ENCODE measurements at places on chromosomes 2 and 18.

- DNase-seq = no peak
Measured at GRCh38 chr18:1528964-1529509, 624.4 kb downstream of the ADCYAP1 start.

DNA sequence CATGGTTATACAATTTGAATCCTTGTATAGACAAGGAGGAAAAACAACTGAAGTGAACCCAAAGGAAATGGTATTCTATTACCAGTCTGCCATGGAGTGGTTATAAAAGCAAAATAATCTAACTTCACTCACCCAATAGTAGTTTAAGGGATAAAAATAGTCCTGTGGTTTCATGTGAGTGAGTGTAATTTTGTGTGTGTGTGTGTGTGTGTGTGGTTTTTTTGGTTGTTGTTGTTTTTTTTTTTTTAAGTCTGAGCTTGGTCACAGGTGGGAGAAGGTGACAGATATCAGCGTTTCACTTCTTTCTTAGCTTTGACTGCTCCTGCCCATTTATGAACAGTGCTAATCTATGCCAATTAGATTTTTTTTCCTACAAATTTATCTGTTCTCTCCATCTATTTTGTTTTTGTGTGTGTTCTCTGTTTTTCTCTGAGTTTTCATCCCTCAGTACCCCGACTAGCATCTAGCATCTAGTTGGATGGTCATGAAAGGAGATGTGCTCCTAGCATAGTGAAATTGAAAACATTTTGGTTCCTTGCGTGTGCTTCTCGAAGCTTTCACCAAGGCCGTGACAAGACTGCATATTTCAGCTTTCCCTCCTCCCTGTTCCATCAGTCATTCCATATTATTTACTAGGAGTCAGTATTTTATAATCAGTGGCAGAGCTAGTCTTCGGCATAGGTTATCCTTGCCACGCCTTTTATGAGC lies 200.1 kb upstream of the DTNA start:
- no peak for DNase-seq

GRCh38 chr2:149164296-149164695 lies 125.8 kb downstream of the LYPD6B start:
- DNase-seq = no peak

DNA sequence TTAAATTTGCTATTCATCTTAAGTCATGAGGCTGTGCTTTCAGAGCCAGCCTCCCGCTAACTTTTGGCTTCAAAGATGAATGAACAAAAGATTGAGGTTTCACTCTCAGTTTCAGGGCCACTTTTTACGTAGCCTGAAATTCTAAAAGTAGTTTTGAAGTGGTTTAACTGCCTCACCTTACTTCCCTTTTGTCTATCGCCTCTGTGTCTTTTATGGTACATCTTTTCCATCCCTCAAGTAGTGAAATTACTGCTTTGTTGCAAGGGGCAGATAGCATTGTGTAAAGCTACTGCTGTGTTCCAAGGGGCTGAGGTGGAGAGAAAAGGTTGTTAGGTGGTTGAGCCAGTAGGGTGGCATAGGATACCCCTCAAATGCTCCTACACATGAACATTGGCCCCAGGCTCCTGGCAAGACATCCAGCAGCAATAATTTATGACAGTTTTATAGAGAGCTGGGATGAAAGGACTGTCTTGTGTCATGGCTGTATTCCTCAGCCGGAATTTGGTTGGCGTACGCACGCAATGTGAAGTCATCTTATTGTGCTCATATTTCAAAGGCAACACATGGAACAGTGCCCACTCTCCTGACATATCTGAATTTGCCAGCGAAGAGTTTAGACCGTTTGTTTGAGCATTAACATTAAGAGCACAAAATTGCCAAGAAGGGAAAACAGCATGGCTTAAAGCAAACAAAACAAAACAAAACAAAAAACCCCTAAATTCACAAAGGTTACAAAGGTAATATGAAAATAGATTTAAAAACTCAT lies 32.2 kb downstream of the QPCT start:
- no peak for DNase-seq

GRCh38 chr2:225458431-225459117 lies 59.1 kb downstream of the NYAP2 start:
- peak; percentile 7 for DNase-seq

- DNase-seq = no peak
Measured at GRCh38 chr2:207256476-207257207, 90.9 kb upstream of the KLF7 start.

DNA sequence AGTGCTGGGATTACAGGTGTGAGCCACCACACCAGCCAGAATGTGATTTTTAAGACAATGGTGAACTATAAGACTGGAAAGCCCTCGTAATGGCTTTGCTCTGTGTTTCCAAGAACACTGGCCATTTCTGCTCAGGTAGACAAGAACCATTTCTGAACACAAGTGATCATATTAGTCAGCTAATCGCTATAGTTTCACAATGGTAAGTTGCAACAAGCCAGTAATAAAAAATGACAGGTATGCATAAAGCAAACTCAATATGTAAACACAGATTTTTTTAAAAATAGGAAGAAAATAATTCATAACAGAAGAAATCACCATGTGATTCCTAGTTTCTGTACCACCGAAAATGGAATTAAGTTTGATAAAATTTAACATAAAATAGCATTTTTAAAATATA lies 166.5 kb downstream of the THADA start:
- no peak for DNase-seq

DNA sequence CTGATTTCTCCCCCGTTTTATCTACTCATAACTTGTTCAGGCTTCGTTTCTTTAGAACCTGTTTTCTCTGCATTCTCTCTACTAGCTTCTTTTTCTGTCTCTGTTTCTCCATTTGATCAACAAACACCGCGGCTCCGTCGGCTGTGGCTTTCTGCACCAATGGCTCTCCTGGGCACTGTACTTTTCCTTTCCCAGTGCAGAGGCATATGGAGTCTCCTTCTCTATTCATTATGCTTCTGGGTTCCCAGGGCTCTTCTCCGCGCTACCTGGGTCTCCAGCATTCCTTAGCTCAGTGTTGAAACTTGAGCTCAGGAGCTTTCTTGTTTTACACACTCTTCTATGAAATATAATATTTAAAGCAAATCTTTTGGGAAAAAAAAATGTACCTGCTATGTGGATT lies 196.6 kb upstream of the SOX11 start:
- DNase-seq = no peak

DNA sequence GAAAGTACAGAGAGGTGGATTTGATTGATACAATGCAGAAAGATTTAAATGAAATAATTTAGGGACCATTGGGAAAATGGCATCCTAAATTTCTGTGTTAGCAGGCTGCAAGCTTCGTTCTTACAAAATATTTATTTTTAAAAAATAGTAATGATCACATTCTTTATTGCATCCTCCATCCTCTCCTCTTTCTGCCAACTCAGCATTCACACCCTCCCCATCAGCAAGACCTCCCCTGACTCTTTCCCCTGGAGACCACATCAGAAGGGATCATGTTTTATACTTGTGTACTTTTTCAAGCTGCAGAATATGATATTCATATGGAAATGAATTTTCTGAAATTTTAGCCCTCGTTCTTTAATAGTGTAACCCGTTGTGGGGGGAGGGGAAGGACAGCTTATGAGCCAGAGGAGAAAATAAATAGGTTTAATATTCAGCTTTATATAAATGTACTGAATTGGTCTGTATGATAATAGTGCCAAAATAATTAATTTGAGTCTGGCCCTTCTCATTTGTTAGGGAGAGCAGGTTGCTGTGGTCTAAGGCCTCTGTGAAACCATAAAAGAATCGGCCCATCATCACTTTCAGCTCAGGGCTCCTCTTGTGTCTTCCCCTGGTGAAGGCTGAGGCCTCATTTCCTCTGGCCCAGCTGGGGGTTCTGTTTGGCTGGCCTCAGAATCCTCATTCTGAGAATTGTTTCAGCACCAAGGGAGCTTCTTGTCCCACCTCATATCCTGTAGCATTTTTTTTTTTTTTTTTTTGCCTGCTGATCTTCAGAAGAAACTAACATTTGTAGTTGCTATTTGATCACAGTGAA lies 330.8 kb downstream of the TXNL1 start:
- DNase-seq = no peak

- no peak for DNase-seq
Measured at GRCh38 chr2:107362993-107363392, 463.7 kb upstream of the RGPD4 start.

DNA sequence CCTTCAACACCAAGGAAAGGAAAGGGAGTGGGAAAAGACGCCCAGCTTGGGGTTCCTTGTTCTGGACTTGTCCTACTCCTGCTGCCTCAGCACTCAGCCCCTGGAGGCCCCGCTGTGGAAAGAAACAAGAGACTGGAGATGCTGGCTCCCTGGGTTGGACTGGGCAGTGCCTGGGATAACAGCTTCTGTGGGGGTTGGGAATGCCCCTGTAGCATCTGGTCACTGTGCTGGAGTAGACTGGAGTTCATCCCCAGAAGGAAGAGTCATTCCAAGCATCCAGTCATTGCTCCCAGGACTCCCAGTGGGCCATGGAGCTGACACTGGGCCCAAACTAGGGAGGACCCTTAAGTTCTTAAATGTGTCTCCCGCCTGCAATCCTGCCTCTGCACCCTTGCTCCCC lies 129.3 kb upstream of the HAAO start:
- no peak for DNase-seq

GRCh38 chr2:41782306-41783158 lies 265.3 kb upstream of the PKDCC start:
- DNase-seq = peak; percentile 4

DNA sequence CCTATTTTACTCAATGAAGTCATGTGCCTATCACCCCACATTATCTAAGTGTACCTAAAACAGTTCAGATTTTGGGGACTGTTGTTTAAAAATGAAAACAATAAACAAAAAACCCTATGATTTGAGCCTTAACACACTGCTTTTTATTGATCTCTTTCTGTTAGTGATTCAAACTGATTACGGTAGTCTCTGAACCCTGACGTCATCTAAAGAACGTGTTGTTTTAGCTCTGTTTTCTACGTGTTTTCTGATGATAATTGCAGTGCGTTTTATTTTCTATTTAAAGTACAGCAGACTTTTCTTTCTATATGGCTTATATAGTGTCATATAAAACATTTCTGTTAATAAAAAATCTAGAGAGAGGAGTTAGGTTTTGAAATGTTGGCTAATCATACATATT lies 93.9 kb upstream of the FAM237A start:
- no peak for DNase-seq

GRCh38 chr2:164843346-164843911 lies 1.8 kb upstream of the COBLL1 start:
- no peak for DNase-seq

DNA sequence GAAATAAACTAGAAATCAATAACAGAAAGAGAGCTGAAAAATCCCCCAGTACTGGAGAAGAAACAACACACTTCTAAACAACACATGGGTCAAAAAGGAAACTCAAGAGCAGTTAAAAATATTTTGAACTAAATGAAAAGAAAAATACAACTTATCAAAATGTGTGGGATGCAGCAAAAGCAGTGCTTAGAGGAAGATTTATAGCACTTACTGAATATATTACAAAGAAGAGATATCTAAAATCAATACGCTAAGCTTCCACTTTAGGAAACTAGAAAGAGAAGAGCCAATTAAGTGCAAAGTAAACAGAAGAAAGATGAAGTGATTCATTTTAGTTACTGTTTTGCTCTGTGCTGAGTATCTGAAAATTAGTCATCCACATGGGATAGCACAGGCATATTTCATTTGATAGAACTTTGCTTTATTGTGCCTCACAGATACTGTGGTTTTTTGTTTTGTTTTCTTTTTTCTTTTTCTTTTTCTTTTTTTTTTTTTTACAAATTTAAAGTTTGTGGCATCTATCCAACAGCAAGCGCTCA lies 17.0 kb downstream of the TGFA start:
- no peak for DNase-seq

DNA sequence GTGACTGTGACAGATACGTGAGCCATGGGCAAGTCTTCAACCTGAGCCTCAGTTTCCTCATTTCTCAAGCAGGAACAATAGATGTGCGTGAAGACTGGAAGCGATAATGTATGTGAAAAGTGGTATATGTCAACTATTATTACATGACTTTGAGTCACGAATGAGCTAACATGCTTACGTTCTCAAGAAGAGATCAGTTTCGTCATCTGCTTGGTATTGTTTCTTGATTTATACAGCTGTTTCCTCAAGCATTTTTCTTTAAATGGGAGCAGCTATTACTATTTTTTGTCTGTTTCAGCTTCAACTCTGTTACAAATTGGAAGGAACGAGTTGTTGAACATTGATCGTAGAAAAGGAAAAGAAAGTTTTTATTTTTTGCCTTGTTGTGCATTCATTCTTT lies 48.5 kb upstream of the THOC1 start:
- no peak for DNase-seq

- DNase-seq = no peak
Measured at GRCh38 chr2:28025123-28025522, 134.6 kb downstream of the BABAM2 start.

- no peak for DNase-seq
Measured at GRCh38 chr2:172856606-172857005, 121.0 kb downstream of the RAPGEF4 start.

GRCh38 chr2:142316049-142316448 lies 185.2 kb upstream of the LRP1B start:
- no peak for DNase-seq

DNA sequence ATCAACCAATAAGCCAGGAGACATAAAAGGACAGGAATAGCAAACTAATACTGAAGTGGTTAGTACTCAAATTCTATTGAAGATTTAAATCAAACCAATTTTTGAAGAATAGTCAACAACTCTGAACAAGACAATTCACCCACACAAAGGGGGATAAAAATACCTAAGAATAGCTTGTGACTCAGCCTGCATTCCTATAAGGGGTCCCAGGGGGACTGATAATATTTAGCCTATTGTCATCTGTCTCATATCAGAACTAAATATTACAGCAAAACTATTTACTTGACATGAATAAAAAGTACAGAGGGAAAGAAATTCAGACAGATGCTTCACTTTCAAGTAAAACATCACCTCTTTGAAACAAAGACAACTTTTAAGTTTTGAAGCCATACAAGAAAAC lies 7.7 kb downstream of the ITSN2 start:
- DNase-seq = no peak

DNA sequence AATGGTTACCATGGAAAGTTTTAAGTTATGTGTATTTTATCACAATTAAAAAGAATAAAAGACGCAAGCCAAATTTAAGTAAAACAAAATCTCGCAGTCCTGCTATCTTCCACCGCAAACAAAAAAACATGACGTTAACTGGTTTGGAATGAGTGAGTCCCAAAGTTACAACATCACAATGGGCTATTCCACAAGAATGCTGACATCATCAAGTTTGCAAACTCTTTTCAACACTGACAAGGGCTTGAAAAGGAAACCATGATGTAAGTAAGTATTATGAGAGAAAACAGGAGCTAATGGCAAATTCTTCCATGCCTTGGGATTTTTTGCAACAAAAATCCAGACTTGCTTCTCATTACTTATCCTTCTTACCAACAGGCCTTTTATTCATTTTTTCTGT lies 31.1 kb downstream of the SIGLEC15 start:
- no peak for DNase-seq

Data from DMS153 (cell line).